Erythroblast (primary cell): ENCODE measurements at places on chromosomes 12 and 14.

GRCh38 chr12:184811-185575 is 29.0 kb downstream of the SLC6A12 start:
- DNase-seq: no peak

DNA sequence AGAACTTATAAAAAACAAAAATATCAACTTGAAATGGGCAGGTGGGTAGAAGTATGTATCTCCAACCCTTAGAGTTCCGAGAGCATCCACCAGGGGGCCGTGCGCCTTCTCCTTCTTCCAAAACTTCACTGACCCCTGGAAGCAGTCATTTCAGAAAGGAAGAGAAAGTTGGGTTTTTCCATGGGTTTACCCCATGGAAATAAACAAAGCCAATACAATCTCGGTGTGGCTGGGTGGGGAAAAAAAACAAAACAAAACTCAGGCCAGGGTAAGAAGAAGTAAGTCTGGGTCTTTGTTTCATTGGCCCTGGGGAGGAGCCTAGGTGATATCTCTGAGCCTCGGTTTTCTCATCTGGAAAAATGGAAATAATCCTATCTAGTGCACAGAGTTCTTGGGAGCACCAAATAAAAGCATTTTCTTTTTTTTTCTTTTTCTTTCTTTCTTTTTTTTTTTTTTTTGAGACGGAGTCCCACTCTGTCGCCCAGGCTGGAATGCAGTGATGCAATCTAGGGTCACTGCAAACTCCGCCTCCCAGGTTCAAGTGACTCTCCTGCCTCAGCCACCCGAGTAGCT is 33.6 kb upstream of the HNF1A start:
- DNase-seq: peak; percentile 65

DNA sequence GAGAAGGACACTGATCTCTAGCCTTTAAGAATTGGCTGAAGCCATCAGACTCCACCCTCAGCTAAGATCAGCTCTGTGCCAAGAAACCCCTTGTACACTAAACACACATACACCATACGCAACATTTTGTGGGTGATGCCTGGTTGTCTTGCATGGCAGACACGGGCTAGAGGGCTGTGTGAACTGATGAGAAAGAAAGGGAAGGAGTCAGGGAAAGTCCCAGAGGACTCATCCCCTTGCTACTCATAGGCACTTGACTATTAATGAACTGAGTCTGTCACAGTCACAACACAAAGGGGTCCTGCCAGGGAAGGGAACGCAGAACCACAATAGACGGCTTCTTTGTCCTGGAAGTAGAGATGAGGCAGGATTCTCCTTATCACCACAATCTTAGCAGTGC is 80.8 kb downstream of the EMP1 start:
- DNase-seq: no peak

- peak; percentile 61 for DNase-seq
These were observed 29.4 kb upstream of the STAC3 start for GRCh38 chr12:57280211-57281062.

GRCh38 chr12:15200641-15201040 is 20.6 kb downstream of the RERG start:
- no peak for DNase-seq

- no peak for DNase-seq
These were observed 11.1 kb upstream of the NINJ2 start for GRCh38 chr12:674272-674781.

- DNase-seq: no peak
These were observed 843.4 kb upstream of the FLRT2 start for GRCh38 chr14:84686550-84686949.

DNA sequence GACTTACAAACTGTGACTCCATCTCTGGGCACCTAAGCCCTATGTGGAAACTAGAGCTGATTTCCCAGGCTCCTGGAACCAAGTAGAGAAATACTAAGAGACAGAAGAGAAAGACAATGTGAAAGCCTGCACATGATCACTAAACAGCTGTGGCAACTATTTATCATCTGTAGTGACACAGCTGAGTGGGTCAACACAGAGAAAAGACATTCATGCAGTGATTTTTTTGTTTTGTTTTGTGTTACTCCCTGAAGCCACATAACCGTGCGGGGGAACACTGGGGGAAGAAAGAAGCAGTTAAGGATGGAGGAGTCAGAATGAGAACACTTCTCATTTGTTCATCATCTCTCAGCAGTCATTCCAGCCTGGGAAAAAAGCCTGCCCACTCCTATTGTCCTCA is 1.5 kb downstream of the PRR4 start:
- no peak for DNase-seq

- peak; percentile 9 for DNase-seq
These were observed 80.7 kb downstream of the EPS8 start for GRCh38 chr12:15708396-15709076.

DNA sequence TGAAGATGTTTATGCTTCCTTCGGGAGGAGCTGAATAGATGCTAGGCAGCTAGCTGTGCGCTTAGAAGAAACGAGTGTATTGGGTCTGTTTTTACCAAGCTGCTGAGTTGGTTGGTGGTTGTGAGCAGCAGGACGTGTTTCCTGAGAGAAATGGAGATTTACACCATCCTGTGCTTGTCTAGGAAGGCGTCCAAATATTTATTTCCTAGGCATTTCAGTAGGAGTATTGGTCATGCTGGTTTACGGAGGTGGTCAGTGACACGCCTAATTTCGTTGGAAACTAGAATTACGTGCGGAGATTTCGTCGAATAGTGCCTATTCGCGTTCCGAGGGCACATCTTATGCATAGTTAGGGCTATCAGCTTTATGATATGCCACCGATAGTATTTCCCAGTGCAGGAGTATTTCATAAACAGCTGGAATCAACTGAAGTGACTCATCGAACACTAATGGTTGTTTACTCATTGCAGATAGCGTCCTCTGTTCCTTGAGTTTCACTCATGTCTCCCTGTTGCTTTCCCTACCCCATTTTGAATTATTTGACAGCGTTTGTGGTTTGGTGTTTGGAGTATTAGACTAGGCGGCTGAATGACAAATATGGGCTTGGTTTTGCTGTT is 780 bp downstream of the TBC1D15 start:
- DNase-seq: peak; percentile 80

DNA sequence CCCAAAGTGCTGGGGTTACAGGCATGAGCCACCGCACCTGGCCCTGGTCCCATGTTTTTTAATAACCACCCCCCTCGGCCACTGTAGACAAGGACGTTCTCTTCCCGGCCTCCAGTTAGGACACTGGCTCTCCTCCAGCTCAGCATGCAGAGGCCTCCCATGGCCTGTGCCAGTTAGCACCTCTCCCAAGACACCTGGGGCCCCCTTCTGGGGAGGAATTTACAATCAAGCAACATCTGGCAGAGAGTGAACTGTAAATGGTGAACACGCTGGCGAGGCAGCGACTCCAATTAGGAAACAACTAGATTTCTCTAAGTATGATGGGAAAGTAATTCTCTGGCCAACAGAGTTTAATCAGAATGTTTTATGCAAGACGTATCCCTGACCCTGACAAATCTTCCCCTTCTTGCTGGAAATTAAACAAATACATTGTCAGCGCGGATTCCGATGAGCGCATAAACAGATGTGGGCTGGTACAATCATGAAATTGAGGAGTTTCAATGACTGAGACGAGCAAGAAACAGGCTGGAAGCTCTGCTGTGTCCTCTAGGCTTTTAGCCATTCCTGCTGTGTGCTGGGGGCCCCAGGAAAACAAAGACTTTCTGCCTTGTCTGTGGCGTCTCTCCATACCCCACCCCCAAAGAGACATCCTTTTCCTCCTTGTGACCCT is 61.7 kb upstream of the DLK1 start:
- no peak for DNase-seq

- DNase-seq: no peak
These were observed 250.5 kb downstream of the ASCL1 start for GRCh38 chr12:103207936-103208335.

GRCh38 chr12:119391673-119392072 is 57.1 kb downstream of the CCDC60 start:
- no peak for DNase-seq

- DNase-seq: no peak
These were observed 162.4 kb downstream of the CAND1 start for GRCh38 chr12:67431411-67432020.

DNA sequence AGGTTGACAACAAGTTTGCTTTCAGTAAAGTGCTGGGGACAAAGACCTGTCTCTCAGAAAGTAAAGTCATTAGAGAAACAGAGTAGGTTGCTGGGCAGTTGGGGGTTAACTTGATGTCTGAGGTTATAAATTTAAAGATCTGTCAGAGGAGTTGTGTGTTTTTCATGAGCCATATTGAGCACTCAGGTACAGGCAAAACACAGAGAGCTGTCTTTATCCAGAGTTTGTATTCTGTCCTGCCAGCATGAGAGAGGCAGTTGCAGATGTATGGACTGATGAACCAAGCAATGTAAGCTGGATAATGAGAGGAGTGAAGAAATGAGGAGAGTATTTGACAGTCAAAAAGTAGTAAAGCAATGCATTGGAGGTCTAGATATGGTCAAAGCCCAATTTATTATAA is 156.7 kb downstream of the SLC41A2 start:
- no peak for DNase-seq
